ENCODE measurements at places on chromosomes 6 and 20. TPM values are rescaled to one million over a fixed set of nuclear protein-coding genes. Genes with fewer than 3 reads are reported as not detected.

UBD gene
- 172 TPM for total RNA-seq

SLPI gene
- not detected for total RNA-seq

BANF2 gene
- 0.35 TPM for total RNA-seq

NT5E gene
- 6.4 TPM for total RNA-seq

SEC23B gene
- total RNA-seq: 178 TPM
